GM12892 (cell line): ENCODE measurements at places on chromosomes 2 and 18.

- DNase-seq: no peak
Measured at GRCh38 chr2:109396202-109397180, 217.3 kb downstream of the SEPTIN10 start.

DNA sequence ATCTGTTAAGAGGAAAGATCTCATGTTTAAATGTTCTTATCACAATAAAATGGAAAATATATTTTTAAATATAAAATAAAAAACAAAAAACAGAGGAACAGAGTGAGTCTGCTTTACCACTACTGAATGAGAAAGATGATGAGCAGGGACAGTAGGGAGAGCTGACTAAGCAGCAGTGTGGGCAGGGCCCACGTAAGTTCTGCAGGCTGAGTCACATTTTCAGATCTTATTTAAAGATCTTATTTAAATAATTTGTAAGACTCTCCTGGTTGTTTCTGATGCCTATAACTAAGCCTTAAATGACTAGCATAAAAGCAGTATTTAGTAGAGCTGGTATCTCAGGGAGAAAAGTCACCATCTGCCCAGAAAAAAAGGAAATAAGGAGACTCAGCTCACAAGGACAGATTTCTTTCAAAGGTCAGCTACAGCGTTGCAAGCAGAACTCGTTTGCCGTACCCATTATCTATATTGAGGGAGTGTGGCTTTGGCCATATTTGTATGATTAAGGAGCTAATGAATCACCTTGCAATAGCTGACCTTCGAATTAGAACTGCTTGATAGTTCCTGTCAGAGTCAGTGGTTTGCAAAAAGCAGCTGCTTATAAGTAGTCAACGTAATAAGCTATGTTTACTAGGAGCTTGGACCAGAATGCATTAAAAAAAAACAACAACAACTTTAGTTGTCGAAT, 322.1 kb upstream of the CHAC2 start:
- no peak for DNase-seq

DNA sequence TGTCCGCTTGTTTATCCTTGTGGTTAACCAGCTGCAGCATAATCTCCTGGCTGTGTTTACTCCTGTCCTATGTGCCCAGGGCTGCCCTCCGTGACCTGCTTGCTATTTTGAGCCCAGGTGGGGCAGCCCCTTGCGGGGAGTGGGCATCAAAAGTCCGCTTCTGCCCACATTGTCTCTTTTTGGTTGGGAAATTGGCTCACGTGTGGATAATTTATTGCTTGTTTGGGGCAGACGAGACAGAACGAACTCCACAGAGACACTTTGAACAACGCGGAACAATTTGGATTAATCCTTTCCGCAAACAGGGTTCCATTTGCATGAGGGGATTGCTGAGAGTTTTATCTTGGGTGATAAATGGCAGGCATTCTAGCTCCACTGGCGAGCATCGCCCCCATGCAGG, 8.1 kb upstream of the CXCR4 start:
- no peak for DNase-seq

GRCh38 chr2:236336575-236337464, 72.6 kb upstream of the ASB18 start:
- no peak for DNase-seq

DNA sequence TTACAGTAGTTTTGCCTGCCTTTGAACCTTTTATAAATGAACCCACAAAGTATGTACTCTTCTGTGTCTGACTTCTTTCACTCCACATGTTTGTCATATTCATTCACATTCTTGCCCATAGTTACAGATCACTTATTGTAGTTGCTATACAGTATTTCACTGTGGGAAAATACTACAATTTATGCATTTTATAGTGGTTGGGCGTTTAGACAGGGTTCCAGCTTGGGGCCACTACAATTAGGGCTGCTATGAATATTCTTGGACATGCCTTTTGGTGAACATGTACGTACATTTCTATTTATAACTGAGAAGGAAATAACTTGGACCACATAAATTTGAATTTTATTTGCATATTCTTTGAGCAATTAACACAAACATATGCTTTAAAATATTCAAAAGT, 15.4 kb upstream of the PMAIP1 start:
- no peak for DNase-seq

DNA sequence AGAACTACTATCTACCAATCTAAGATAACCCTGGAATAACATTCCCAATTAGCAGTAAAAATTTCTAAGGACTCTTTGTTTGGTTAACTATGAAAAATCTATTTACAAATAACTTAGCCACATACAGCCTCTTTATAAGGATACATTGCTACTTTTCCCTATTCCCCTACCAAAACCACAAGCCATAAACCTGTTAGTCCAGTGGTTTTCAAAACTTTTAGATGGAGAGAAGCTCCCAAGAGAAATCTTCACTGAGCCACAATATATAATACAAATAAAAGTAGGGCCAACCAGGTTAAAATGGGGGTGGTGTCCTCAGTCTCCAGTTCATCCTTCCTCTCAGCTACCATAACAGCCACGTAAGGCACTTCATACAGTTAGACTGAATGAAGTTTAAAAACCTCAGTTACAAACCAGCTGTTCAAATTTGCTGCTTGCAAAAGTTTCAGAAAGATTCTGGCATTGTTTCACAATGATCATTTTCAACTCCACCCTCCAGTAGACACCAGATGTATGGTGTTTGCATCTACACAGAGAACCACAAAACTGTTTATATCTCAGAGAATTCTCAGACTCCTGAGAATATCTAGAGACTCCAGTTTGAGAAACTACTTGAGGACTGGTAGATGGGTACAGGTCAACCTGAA, 26.0 kb downstream of the SOS1 start:
- no peak for DNase-seq
